ENCODE measurements at places on chromosomes 4 and X.

- no peak for DNase-seq
Observed at GRCh38 chrX:30521440-30522182, 56.0 kb downstream of the TASL start.

- DNase-seq: no peak
Observed at GRCh38 chr4:37463033-37463856, 218.7 kb downstream of the NWD2 start.

GRCh38 chr4:183830438-183830985 is 74.6 kb upstream of the STOX2 start:
- no peak for DNase-seq

GRCh38 chr4:145722561-145722960 is 42.6 kb downstream of the C4orf51 start:
- no peak for DNase-seq

DNA sequence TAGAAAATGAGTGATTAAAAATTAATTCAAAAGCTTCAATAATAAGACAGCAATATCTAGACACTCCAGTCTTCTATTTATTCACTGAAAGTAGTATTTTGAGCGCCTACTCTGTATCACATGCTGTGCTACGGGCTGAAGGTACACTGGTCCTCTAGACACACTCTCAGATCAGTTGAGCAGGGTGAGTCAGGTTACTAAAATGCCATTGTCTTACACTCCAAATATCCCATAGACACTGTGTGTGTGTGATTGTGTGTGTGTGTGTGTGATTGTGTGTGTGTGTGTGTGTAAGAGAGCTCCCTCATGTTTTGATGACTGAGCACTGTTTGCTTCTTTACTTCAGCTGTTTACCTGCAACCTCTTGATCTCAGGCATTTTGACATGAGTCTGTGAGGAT is 342.8 kb upstream of the BOD1L1 start:
- no peak for DNase-seq

DNA sequence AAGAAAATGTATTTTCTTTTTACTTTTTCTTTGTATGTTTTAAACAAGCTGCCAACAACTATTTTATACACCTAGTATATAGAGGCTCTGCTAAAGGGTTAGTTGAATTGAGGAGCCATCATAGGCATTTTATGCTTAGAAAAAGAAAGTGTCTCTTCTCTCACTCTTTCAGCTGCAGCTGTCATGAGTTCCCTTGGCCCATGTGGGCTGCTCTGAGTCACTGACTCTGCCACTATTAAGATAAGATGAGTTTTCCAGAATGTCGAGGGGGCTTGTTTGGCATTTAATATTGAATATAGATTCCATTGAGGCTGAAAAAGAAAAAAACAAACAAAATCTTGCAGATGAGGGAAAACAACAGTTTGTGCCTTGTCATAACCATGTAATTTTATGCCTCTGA is 126.0 kb upstream of the PAQR3 start:
- DNase-seq: no peak

GRCh38 chr4:1216869-1217294 is 32.0 kb downstream of the CTBP1 start:
- no peak for DNase-seq

GRCh38 chr4:145554691-145555090 is 64.5 kb upstream of the MMAA start:
- DNase-seq: no peak

- DNase-seq: no peak
Observed at GRCh38 chr4:149709640-149710039, 106.0 kb downstream of the IQCM start.
